ENCODE measurements at places on chromosomes 3 and 15.

GRCh38 chr3:24196526-24196925, 251.4 kb downstream of the NR1D2 start:
- DNase-seq = no peak

DNA sequence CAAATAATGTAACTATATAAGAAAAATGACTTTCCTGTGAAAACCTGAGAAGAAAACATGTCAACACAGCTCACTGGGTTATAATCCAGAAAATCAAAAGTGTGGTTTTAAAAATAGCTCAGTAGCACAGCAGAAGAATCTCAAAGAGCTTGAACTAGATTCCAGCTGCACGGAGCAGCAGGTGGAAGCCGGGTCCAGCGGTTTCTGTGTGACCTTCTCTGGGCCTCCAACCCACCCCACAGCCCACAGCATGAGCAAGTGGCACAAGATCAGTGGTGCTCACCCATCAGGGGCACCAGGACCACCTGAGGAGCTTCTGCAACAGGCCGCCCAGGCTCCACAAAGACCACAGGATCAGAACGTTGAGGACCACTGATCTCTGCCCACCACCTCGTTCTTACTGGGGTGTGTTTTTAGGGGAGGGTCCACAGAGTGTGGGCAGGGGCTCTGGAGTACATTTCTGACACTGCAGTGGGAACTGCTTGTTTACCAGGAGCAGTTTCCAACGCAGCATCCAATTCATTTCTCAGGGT, 23.2 kb downstream of the SLC41A3 start:
- DNase-seq = no peak

DNA sequence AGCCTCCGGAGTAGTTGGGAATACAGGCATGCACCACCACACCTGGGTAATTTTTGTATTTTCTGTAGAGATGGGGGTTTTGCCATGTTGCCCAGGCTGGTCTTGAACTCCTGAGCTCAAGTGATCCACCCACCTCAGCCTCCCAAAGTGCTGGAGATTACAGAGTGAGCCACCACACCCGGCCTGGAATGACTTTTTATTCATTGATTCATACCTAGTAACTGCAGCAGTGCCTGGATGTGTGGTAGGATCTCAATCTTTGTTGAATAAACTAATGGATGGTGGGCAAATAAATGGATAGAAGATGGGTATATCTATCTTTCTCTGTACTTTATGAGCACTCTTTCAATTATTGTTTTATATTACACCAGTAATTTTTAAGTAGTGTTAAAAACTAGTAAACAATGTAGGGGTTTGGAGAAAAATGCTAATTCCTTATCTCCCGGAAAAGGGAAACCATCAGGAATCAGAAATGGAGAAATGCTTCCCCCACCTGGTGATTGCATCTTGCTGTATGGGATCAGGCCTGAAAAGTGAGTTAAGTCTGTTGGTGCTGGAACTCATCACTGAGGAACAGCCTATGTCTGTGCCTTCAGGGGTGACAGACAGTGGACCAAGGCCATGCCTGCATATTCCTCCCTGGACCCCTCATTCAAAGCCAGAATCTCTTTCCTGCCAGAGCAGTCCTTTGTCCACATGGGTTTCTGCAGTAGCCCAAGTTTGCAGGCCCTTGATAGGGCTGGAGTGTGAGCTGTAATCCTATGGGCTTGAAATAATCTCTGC, 161.0 kb upstream of the CTDSPL start:
- DNase-seq = no peak

- DNase-seq = no peak
Measured at GRCh38 chr15:36917411-36918267, 182.7 kb downstream of the MEIS2 start.

DNA sequence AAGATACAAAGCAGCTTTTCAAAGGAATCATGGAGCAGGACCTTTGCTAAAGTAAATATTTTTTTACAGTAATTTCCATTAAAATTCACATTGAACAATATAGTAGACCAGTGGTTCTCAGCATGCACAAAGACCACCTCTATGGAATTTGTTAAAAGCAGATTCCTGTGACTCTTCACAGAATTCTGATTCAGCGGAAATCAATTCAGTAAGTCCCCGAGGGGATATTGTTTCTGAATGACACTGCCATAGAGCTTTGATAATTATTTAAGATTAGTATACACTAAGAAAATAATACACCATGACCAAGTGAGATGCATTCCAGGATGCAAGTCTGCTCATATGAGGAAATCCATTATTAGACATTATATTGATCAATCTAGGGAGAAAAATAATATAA, 161.9 kb upstream of the TNIK start:
- DNase-seq = no peak

- DNase-seq = no peak
Measured at GRCh38 chr15:42919799-42920518, 619 bp downstream of the TTBK2 start.

- DNase-seq = no peak
Measured at GRCh38 chr3:114640126-114640525, 346.3 kb downstream of the TIGIT start.

GRCh38 chr15:67329984-67330733, 75.6 kb downstream of the IQCH start:
- DNase-seq = no peak

DNA sequence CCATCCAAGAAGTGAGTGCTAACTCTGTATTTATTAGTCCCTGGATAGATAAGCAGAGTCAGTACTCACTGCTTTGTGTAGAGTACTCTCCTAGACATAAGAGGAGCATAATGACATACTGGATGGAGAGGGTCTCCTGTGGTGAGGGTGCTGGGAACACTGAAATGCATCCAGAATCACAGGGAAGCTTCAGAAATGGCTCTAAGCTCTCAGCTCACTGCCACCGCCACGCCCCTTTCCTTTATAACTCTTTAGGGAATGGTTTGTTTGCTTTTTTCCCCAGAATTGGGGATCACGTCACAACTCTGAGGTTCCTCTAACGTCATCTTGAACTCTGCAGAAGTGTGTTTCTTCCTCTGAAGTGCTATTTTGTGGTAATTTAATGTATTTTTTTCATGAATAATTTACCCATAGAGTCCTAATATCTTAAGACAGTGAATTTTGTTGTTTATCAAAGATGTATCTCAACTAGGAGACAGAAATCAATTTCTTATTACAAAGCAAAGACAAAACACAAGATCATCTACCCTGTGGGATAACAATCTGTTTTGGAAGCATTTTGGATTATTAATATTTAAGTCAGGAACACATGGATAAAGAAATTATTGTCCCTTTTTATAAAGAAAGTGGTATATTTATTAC, 154.6 kb downstream of the PTPRG start:
- DNase-seq = no peak

Data from NCI-H1930 (cell line).